ENCODE measurements at places on chromosomes 16 and 17.

GRCh38 chr17:21475571-21475970 lies 99.4 kb downstream of the KCNJ12 start:
- no peak for DNase-seq

GRCh38 chr17:78416791-78417530 lies 38.5 kb downstream of the PGS1 start:
- DNase-seq = no peak

DNA sequence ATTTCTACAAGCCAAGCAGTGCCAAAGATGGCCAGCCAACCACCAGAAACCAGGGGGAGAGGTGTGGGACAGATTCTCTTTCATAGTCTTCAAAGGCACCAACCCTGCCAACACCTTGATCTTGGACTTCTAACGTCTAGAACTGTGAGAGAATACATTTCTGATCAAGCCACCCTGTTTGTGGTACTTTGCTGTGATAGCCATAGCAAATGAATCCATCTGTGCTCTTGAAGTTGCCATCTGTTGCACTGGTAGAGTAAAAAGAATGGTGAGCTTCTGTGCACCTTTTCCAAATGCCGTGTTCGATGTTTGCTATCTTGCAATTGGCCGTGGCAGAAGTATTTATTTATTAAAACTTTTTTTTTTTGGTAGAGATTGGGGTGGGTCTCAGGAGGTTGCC lies 16.7 kb upstream of the ADGRG1 start:
- no peak for DNase-seq

DNA sequence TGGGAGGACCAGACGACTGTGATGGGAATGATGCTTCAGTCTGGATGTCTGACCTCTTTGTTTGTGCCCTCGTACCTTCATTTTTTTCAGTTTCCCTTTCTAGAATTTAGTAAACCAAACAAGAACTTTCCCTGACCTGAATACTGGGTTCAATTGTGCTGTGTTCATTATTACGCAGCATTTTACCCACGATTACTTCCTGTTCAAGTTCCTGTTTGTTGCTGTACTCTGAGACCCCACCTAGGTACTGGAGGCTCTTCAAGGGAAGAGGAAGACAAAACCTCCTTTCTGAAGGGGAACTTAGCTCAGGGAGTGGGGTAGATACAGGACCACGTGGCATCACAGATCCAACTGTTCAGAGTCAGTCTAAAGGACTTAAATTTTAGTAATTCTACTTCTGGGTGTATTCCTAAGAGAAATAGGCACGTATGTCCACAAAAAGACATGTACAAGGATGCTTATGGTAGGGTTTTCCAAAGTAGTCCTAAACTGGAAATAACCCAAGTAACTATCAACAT lies 9.2 kb upstream of the PRKCB start:
- DNase-seq = no peak

GRCh38 chr17:71975331-71975801 lies 145.5 kb upstream of the SOX9 start:
- DNase-seq = peak; percentile 46

- no peak for DNase-seq
These were observed 91.0 kb downstream of the WSCD1 start for GRCh38 chr17:6160911-6161855.

- DNase-seq = no peak
These were observed 279.8 kb downstream of the UTP18 start for GRCh38 chr17:51540151-51540550.

GRCh38 chr17:73013816-73014663 lies 78.4 kb downstream of the SLC39A11 start:
- no peak for DNase-seq

- DNase-seq = no peak
These were observed 17.4 kb downstream of the MMP15 start for GRCh38 chr16:58042886-58043515.

DNA sequence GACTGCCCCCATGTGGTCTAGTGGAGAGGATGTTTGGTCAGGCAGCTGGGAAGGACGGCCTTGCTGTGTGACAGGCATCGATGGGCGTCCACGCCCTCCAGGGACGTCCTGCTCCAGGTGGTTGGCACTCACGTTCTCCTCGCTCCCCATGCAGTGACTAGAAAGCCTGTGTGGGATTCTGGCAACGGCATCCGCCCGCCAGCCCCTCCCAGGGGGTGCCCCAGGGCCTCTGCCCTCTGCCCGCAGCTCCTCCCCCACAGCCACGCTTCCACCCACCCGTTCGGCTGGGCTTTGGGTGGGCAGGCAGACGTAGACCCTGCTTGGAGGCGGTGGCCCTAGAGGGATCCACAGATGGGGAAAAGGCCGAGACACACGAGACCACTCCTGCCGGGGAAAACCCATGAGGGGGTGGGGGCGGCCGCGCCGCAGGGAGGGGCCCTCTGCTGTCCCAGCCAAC lies 4.7 kb upstream of the IL17C start:
- no peak for DNase-seq
